ENCODE measurements at places on chromosomes 13 and 19.

DNA sequence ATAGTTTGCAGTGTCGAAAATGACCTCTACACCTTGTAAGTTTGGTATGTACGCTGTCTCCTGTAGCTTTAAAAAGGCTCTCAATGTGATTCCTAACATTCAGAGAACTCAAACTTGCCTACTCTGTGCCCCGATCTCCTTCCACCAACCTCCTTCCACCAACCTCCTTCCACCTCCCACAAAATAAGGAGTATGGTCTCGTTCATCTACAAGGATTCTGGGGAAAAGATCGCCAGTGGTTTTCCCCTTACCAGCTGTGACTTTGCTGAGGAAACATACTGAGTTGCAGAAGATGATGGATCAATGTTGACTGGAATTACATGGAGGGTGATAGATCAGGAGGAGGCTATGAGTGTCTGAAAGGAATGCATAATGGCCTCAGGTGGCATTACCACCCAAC, 16.0 kb downstream of the MYO16 start:
- no peak for DNase-seq

DNA sequence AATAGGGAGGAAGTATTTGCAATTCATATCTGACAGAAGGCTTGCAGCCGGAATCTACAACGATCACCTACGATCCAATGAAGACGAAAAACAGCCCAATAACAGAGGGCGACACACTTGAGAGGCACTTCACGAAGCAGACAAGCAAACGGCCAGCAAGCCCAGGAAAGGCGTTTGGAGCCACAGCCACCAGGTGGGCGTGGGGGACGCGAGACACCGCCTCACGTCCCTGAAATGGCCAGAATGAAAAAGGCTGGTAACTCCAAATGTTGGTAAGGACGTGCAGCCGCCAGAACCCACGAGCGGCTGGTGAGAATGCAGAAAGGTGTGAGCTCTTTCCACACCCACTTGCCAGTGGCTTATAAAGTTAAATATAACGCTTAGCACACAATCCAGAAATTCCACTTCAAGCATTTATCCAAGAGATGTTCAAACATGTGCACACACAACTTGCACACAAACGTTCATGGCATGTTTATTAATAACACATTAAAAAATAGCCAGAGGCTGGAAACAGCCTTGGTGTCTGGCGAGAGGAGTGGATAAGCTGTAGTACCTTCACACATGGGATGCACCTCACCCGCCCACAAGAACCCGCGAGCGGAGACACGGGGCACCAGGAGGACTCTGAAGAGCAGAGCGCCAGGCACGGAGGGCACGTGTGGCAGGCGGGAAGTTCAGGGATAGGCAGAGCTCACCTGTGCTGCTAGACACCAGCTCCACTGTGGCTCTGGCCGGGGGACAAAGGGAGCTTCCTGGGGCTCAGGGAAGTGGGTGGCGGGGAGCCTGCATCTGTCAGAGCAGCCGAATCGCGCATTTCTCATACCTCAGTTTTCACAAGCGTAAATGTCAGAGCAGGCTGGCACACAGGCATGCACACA, 89.3 kb downstream of the SPACA7 start:
- DNase-seq, result no peak

- no peak for DNase-seq
These were observed 86.7 kb upstream of the GPR12 start for GRCh38 chr13:26847281-26847680.

DNA sequence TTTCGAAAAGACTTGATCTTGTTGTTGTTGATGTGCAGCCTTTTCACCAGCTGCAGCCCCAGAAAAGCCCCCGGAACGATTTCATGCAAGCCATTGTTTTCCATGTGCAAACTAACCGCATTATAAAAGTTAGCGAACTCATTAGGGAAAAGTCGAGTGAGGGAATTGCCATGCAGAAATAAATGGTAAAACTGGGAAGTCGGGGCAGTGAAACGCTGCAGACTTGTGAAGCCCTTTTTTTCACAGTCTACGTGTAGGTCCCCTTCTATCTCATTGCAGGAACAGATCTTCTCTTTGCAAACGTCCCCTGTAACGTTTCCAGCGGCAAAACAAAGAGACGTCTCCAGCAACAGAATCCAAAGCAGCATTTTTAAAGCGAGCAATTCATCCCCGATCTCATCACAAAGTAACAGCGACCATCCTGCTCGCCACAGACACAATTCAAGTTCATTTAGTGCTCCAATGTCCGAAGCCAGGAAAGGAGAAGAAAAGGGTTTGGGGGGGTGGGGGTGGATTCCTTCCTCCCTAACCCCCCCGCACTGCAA, 1.1 kb downstream of the SLITRK1 start:
- no peak for DNase-seq
